ENCODE measurements at places on chromosomes 1 and 21.

- no peak for DNase-seq
Measured at GRCh38 chr1:108533351-108534083, 26.4 kb upstream of the EEIG2 start.

- no peak for DNase-seq
Measured at GRCh38 chr1:56501888-56502287, 77.5 kb downstream of the PLPP3 start.

DNA sequence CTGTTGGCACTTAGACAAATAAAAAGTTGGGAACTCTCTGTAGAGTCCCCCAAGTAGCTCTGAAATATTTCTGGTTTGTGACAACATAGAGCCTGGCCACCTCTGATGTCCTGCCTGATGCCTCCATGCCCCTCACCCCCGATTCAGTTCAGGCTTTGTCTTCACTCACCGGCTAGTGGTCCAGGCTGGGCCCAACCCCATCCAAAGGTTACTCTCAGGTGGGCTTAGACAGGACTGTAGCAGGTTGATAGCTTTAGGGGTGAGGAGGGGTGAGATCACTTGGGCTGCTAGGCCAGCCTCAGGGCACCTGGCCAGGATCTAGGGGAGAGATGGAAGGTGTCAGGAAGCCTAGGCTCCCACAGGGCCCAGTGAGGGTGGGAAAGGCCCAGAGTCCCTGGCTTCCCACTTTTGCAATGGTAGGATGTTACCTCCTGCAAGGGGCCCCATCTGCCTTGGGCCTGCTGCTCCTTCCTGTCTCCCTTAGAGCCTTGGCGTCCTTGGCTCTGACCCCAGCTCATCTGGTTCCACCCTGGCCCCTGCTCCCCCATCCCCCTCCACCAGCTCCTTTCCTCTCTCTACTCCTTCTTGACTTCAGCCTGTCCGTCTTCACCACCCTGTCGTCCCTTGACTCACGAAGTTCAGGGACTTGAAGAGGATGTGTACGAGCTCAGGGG, 6.7 kb downstream of the EPS8L3 start:
- no peak for DNase-seq

DNA sequence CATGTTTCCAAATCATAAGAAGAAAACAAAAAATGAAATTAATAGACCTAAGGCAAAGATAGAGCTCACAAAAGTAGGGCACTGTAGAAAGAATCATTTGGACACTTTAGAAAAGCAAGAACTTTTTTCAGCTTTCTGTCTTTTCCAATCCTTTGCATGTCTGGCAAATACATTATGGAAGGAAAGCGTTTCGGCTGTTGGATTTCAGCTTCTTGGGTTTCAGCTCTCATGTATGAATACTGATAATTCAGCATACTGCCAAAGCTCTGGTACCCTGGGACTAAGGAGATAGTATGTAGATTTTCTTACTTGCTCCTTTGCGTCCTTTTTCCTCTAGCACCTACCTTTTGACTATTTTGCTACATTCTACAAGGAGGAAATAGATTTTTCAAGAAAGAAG, 375.9 kb downstream of the BRINP3 start:
- no peak for DNase-seq

- no peak for DNase-seq
Measured at GRCh38 chr1:236869911-236870310, 74.8 kb downstream of the MTR start.

DNA sequence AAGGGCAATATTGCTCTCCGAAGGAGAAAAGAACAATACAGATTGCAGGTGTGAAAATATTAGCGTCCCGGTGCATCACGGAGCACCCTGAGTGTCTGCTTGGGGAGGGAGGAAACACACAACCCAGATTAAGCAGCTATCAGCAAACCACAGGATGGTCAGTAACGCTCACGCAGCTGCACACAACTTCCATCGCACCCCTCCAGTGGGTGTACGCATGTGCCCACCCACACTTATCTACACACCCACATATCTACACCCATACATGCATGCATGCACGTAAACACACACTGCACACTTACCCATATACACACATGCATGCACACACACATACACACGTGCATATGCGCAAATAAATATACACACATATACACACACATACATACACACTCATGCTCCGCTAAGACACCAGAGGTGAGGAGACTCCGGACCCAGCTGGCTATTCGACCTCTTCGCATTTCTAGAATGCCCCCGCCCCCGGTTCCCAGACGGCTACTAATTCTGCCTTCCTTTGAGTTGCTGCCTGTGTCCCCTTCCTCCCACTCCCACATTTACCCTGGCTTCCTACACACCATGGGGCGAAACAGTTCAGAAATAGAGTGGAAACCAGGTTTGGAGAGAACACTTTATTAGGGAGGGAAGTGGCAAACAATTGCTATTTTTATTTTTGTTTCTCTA, 26.2 kb downstream of the ITPKB start:
- no peak for DNase-seq

DNA sequence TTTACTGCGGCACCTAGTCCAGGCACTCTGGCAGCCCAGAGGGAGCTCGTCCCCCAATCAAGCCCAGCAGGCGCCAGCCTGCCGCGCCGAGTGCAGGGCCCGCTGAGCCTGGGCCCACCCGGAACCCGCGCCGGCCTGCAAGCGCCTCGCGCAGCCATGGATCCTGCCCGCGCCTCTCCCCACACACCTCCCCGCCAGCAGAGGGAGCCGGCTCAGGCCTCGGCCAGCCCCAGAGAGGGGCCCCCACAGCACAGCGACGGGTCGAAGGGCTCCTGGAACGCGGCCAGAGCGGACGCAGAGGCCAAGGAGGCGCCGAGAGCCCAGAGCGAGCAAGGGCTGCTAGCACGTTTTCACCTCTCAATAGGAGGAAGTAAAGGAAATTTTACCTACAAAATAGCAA, 767.0 kb downstream of the MRPL39 start:
- no peak for DNase-seq

GRCh38 chr21:46091631-46092025, 6.3 kb upstream of the COL6A2 start:
- no peak for DNase-seq

DNA sequence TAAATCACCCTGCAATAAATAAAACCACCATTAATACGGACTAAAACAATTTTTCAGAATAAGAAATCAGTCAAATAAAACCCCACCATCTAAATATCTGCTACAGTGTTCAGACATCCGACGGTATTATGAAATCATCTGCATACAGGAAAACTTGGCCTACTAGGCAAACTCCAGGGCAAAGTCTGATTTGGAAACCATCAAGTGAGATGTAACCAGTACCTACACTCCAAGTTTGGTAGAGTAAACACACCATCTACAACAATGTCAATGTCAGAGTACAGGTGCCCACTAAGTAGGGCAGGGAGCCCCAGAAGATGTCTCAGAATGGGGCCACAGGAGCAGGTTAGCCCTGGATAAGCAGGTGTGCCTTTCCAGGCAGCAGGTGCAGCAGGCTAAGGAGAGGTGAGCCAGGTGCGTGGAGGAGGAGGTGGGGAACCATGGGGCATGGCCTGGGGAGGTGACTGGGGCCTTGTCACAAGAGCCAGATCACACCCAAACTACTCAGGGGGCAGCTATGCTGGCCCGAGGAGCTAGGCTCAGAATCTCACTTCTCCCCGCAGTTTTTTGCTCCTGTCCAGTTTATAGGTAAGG, 59.6 kb downstream of the CAPZB start:
- no peak for DNase-seq

DNA sequence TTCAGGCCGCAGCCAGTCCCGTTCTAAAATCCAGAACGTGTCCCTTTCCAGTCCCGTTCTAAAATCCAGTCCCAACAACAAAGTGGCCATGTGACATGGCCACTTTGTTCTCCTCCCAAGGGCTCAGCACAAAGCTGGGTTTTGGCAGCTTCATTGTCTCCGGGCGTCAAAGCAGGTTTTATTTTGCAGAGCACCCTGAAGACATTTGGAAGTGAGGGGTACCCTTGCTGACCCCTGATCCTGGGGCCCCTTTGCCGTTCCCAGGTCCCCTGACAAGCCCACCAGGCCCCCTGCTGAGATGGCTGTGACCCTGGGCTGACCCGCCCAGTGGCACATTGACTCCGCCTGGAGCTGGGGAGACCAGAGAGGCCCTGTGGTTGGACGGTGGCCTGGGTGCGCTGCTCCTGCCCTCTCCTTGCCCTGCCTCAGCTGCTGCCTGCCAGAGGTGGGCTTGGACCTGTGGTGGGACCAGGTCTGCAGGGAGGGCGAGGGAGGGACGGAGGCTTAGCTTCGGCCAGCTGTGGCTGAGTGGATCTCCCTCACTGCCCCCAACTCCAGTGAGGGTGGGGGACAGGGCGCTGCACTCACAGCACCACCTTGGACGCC, 4.3 kb downstream of the PFKL start:
- DNase-seq: no peak

DNA sequence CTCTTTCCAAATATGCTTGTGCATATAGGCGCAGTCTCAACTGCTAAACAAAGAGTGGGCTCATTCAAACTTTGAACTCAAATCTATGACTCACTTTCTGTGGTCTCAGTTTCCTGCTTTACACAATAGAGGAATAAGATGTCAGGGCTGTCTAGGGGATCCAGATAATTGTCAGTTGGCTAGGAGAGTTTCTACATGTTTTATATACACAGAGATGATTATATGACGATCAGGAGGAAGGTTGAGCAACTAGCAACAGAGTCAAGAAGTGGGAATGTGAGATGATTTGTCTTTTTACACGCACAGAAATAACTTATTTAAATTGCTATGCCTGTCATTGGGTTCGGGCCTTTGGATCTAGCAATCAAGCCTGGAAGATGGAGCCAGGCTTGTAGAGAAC, 299.4 kb upstream of the LYPLAL1 start:
- no peak for DNase-seq

DNA sequence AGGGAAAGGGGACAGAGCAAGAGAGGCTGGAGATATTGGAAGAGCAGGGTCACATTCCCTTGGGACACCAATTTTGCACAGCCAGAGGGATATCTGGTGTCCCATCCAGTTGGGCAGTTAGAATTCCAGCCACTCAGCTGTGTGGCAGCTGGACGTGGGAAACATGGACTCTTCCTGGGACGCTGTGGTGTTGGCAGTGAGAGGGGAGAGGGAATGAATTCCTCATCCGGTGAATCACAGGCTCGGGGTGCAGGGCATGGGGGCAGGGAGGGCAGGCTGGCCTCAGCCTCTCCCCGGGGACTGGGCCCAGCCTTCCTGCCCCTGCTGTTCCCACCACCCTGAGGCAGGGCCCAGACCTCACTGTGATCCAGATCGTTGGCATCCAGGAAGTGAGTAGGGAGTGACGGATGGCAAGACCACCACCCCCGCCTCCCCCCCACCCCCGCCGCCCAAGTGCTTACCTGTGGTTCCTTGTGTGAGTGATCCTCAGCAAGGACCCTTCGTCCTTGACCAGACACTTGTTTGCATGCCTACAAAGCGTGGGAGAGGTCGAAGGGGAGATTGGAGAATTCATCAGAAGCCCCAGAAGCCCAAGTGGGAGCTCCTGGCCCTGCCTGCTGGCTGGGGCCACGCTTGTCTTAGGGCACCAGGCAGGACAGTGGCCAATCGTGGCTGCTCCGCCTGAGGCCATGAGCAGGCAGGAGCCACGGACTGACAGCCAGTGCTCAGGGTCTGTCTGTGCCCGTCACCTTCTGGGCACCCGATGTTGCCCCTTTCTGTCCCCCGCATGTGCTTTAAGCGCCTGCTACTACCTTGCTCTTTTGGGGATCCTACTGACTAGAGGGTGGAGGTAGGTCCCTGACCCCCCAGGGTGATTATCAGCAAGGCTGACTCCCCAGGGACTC, 8.7 kb downstream of the WNT3A start:
- no peak for DNase-seq

DNA sequence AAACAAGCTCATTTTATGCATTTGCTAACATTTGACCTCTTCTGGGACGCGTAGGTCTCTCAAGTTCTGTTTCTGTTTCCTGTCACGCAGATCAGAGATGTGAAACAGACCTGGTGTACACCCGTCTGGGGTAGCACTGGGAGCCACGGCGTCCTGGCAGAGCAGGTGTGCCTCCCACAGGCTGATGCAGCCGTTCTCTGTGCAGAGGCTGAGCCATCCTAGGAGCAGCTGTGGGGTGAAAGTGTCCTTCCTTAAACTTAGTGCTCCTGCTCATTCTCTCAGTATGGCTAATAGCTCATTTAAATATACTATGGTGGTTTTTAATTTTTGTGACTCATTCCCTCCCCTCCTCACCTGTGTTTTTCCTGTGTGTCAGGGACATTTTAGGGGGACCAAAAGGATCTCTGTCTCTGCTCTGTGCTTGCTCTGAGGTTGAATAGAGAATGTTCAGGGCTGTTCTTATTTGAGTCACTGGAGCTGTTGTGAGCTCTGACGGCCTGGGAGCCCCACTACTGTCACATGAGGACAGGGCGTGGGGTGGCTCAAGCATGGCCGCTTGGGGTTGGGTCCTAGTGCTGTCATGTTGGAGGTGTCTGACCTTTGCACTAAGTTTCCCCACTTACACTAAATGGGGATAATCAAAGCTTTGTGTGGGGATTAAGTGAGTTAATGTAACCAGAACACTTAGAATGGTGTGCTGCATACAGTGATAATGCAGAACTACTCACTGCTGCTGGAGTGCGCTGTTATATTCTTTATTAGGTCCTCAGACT, 43.0 kb downstream of the GALNT2 start:
- DNase-seq: peak; percentile 44
